ENCODE measurements at places on chromosomes 4 and X.

- DNase-seq, result no peak
Observed at GRCh38 chrX:31219174-31219573, 147.3 kb upstream of the FTHL17 start.

- DNase-seq, result no peak
Observed at GRCh38 chr4:47662975-47663374, 174.9 kb downstream of the CORIN start.

DNA sequence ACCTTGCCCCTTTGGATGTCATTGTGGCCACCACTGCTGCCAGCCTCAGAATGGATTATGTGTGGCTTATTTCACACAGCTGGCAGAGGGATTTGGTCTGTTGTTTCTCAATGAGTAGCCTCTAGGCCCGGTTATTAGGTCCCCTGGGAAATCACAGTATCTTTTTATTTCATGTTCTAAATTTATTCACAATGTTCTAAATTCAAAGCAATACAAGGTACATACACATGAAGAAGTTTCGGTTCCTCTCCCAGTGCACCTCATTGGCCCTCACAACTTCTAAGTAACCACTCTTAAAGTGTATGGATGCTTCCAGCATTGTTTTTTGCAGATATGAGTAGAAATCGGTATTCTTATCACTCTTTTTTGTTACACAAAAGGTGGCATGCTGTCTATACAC lies 262.7 kb downstream of the RCHY1 start:
- no peak for DNase-seq

- DNase-seq, result no peak
Observed at GRCh38 chr4:121799208-121799823, 1.8 kb upstream of the EXOSC9 start.

DNA sequence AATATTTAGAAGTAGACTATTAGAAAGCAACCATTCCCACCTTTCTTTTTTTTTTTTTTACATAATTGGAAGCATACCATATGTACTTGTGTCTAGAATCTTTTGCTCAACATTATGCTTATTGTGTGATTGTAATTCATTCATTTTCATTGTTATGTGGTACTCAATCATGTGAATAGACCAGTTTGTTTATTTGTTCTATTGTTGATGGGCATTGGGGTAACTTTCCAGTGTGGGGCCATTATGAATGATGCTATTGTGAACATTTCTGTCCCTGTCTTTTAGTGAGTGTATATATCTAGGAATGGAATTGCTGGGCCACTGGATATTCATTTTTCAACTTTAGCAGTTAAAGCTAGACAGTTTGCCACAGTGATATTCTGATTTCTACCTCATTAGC lies 62.5 kb upstream of the MCUB start:
- no peak for DNase-seq

- no peak for DNase-seq
Observed at GRCh38 chr4:90841676-90842075, 714.5 kb downstream of the CCSER1 start.

DNA sequence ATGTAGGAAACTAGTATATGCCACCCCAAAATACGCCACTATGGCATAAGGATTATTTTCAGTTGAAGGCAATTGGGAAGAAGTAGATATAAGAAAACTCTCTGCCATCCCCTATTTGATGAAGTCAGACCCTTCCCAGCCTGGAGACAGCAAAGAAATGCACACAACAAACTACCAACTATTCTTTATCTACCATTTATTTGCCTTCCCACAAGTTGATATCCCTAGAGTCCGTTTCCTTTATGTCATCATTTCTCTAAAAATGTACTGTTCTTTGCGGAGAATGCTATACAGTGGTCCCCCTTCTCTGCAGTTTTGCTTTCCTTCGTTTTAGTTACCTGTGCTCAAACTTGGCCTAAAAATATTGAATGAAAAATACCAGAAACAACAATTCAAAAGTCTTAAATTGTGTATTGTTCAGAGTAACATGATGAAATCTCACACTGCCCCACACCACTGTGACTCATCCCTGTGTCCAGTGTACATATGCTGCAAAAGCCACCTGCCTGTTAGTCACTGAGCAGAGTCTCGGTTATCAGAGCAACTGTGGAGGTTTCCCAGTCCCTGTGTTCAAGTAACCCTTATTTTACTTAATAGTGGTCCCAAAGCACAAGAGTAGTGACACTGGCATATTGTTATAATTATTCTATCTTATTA lies 152.3 kb downstream of the WDFY3 start:
- no peak for DNase-seq

GRCh38 chrX:109742722-109743121 lies 9.7 kb upstream of the ACSL4 start:
- DNase-seq, result no peak

GRCh38 chrX:24963823-24964222 lies 51.9 kb downstream of the ARX start:
- DNase-seq, result no peak

- no peak for DNase-seq
Observed at GRCh38 chrX:37349221-37350033, at the start of gene PRRG1. Gene PRRG1, plus strand, starts transcription at chrX:37349364. Its CDS starts 56,886 bp downstream, at chrX:37406250.

GRCh38 chrX:118726887-118727685 lies at the start of gene IL13RA1:
Gene IL13RA1, plus strand, starts transcription at chrX:118727606. Its CDS starts 33 bp downstream, at chrX:118727639.
- no peak for DNase-seq

GRCh38 chr4:26813698-26814097 lies 46.9 kb upstream of the STIM2 start:
- DNase-seq, result no peak

DNA sequence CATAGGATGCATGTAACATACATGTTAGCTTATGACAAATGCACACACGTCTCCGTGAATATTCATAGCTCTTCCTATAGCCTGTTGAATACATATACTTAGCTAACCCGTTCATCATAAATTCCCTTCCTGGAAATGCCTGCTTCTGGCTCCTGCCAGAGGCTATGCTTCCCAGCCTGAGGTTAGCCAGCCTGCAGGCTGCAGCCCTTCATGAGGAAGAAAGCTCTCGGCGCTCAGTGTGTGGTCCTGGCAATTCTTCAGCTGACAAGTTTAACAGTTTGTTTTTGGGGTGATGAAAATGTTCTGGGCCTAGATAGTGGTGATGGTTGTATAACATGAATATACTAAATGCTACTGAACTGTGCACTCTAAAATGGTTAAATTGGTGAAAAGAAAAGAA lies 48.8 kb upstream of the MAN2B2 start:
- DNase-seq, result no peak

DNA sequence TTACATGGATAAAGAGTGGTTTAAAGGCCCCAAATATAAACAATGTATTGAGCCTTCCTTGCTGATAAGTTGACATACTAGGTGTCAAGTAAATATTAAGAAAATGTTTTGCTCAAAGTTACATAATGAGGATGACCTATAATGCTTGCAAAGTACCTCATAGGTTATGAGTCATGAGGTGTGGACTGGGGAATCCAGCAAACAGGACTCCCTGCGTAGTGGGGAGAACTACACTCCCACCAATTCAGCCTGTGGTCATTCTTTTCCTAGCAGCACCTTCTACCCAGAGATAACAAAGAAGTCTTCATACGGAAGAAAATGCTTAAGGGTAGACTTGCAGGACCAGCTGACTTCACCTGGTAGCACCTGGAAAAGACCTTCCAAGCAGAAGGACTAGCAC lies 418.9 kb upstream of the CPEB2 start:
- no peak for DNase-seq

DNA sequence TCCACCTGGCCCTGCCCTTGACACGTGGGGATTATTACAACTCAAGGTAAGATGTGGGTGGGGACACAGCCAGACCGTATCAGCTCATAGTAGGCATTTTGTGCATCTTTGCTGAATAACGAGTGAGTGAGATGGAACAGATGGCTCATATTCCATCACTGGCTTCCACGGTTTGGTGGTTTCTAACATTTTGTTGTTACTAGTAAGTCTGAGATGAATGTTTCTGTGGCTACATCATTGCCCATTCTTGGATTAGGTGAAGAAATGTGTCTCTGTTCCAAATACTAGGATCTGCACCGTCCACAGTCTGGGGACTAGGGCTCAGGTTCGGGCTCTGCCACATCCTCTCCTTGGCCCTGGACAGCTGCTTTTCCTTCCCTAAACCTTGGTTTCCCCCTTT lies 3.6 kb downstream of the ABLIM2 start:
- DNase-seq, result no peak
